ENCODE measurements at places on chromosomes 13 and 19. TPM values are rescaled to one million over a fixed set of nuclear protein-coding genes. Genes with fewer than 3 reads are reported as not detected.

Gene ZNF763
- total RNA-seq: 5.4 TPM

Gene MBD3L3
- total RNA-seq: not detected

DNA sequence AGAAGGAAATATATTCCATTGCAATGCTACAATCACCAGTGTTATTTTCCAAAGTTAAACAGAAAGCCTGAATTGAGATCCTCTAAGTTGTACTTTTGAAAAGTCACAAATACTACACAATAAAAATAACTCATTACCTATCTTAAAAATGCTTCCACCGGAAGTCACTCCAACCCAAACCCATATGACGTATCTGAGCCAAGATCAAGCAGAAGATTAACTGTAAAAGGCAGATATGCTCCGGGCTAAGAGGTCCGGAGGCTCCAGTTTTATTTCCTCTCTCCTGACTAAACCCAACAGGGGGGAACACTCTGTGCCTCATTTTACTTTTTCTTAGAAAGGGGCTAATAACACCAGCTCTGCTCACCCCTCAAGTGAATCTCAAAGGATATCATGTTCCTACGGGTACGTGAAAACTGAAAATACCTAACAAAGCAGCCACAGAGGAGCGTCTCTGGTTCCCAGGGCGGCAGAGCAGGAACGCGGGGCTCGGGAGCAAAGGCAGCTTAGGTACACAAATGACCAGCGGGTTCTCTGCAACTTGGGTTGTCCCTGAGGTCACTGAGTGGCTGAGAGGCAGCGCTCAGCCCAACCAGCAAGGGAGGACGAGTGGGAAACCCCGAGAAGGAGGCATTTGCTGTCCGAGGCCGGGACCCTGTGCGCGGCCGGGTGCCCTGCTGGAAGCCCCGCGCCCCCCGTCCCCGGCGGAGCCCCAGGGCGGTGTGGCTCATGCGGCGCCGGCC is 750 bp downstream of the RAB20 start:
- no peaks in the 10 kb centered on the region for H3K4me1 ChIP-seq
- peak; percentile 88 for DNase-seq
- peaks cover 11% of the 10 kb centered on the region for H3K36me3 ChIP-seq
- no peaks in the 10 kb centered on the region for H3K27me3 ChIP-seq
- peak overlapping the region; percentile 98 for H3K4me3 ChIP-seq
- no peak overlapping the region for H3K27ac ChIP-seq

- no peak overlapping the region for H3K4me3 ChIP-seq
- H3K36me3 ChIP-seq: no peaks in the 10 kb centered on the region
- H3K27me3 ChIP-seq: no peaks in the 10 kb centered on the region
- no peak for DNase-seq
- no peaks in the 10 kb centered on the region for H3K4me1 ChIP-seq
Observed at GRCh38 chr13:24355103-24355502, 45.7 kb downstream of the C1QTNF9 start.

DNA sequence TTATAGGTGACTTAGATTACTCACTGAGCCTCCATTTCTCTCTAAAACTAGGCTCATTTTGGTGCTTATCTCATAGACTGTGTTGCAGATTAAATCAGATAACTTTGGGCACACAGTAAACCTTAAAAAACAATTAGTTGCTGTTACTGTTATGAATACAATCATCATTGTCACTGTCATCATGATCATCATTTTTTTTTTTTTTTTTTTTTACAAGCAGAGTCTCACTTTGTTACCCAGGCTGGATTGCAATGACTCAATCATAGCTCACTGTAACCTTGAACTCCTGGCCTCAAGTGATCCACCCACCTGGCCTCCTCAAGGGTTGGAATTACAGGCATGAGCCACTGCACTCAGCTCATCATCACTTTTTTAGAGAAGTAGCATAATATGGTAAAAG is 60.0 kb downstream of the VWA8 start:
- no peak overlapping the region for H3K4me3 ChIP-seq
- H3K36me3 ChIP-seq: peaks cover 5% of the 10 kb centered on the region
- H3K4me1 ChIP-seq: no peaks in the 10 kb centered on the region
- DNase-seq: no peak
- no peaks in the 10 kb centered on the region for H3K27me3 ChIP-seq

Gene CD79A
- not detected for total RNA-seq

GRCh38 chr19:44684892-44685863 is 13.8 kb upstream of the CEACAM16 start:
- H3K27me3 ChIP-seq: no peaks in the 10 kb centered on the region
- H3K4me3 ChIP-seq: no peak overlapping the region
- peak; percentile 78 for DNase-seq
- no peaks in the 10 kb centered on the region for H3K36me3 ChIP-seq
- H3K27ac ChIP-seq: no peak overlapping the region
- no peaks in the 10 kb centered on the region for H3K4me1 ChIP-seq

DNA sequence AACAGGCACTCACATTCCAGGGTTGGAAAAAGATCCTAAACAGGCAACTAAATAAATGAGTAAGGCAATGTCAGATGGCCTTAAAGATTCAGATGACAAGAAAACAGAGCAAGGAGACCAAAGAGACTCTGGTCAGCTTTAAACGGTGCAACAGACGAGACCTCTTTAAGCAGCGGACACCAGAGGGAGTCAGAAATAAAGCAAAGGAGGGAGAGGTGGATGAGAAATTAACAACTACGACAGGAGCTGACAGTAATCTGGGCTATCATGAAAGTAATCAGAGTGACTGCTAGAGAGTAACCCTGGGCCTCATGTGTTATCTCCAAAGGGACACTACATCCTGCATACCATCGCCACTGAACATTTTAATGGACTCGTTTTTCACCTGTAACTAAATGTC is 1.1 kb downstream of the ZNF550 start:
- no peak for DNase-seq
- no peak overlapping the region for H3K27ac ChIP-seq
- H3K4me1 ChIP-seq: no peaks in the 10 kb centered on the region
- no peaks in the 10 kb centered on the region for H3K27me3 ChIP-seq
- H3K36me3 ChIP-seq: peaks cover 28% of the 10 kb centered on the region
- H3K4me3 ChIP-seq: peak overlapping the region; percentile 90

DNA sequence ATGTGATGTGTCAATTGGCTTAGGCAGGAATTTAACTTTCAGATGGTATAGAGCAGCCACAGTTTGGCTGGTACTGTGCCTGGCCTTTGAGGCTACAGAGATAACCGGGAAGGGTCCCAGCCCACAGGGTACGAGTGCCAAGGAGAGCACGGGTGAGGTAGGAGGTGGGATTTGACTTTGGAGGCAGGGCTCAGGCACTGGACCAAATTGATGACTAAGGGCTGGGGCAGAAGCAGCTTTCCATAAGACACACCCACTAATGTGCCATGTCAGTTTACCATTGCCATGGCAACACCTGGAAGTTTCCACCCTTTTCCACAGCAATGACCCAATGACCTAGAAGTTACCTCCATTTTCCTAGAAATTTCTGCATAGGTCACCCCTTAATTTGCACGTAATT is 466.2 kb downstream of the TSHZ3 start:
- H3K27me3 ChIP-seq: no peaks in the 10 kb centered on the region
- no peak overlapping the region for H3K27ac ChIP-seq
- DNase-seq: peak; percentile 34
- H3K36me3 ChIP-seq: no peaks in the 10 kb centered on the region

Gene C5AR2
- not detected for total RNA-seq

Data from endodermal cell (in vitro differentiated cells).